ENCODE measurements at places on chromosomes 7 and 10. TPM values are rescaled to one million over a fixed set of nuclear protein-coding genes. Genes with fewer than 3 reads are reported as not detected.
A peak's percentile ranks its signal among the peaks of the same experiment; 100 is the strongest.

The BRI3 gene
- 84.0 TPM for total RNA-seq

- H3K27me3 ChIP-seq, result peaks cover 91% of the 10 kb centered on the region
- no peaks in the 10 kb centered on the region for H3K36me3 ChIP-seq
- H3K4me1 ChIP-seq, result peaks cover 25% of the 10 kb centered on the region
- no peak overlapping the region for H3K27ac ChIP-seq
- DNase-seq, result no peak
These were observed 2.6 kb upstream of the GAD2 start for GRCh38 chr10:26214004-26214403.

GRCh38 chr10:48608279-48608681, 3.4 kb upstream of the ARHGAP22 start:
- H3K4me1 ChIP-seq, result peaks cover 3% of the 10 kb centered on the region
- H3K36me3 ChIP-seq, result no peaks in the 10 kb centered on the region
- H3K27me3 ChIP-seq, result peaks cover 21% of the 10 kb centered on the region
- H3K27ac ChIP-seq, result no peak overlapping the region

The C10orf53 gene
- total RNA-seq, result not detected

The IQUB gene
- total RNA-seq, result 1.0 TPM

The GPR15LG gene
- total RNA-seq, result 2.6 TPM

DNA sequence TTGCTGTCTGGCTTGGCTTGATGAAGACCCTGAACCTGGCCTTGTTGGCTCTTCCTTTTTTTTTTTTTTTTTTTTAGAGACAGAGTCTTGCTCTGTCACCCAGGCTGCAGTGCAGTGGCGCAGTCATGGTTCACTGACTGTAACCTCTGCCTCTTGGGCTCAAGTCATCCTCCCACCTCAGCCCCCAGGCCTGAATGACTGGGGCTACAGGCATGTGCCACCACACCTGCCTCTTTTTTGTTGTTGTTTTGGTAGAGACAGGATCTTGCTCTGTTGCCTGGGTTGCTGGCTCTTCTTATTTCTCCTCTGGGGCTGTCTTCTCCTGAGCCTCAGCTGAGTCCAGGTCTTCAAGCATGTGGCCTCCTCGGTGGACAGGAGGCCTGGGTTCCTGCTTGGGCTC, 44.7 kb downstream of the PRF1 start:
- no peaks in the 10 kb centered on the region for H3K36me3 ChIP-seq
- no peak for DNase-seq
- H3K4me3 ChIP-seq, result no peak overlapping the region
- H3K27ac ChIP-seq, result no peak overlapping the region

- DNase-seq, result no peak
- no peaks in the 10 kb centered on the region for H3K36me3 ChIP-seq
- no peak overlapping the region for H3K4me3 ChIP-seq
These were observed 189.7 kb downstream of the GRM3 start for GRCh38 chr7:86833360-86833759.

The GCK gene
- total RNA-seq, result 2.5 TPM

The WNT2 gene
- total RNA-seq, result 16.3 TPM

GRCh38 chr10:24502006-24502405, 221.7 kb downstream of the ARHGAP21 start:
- H3K27ac ChIP-seq, result no peak overlapping the region
- no peak overlapping the region for H3K4me3 ChIP-seq
- DNase-seq, result no peak
- no peaks in the 10 kb centered on the region for H3K4me1 ChIP-seq

The FAM25C gene
- total RNA-seq, result not detected

The TSPAN12 gene
- total RNA-seq, result 26.0 TPM

DNA sequence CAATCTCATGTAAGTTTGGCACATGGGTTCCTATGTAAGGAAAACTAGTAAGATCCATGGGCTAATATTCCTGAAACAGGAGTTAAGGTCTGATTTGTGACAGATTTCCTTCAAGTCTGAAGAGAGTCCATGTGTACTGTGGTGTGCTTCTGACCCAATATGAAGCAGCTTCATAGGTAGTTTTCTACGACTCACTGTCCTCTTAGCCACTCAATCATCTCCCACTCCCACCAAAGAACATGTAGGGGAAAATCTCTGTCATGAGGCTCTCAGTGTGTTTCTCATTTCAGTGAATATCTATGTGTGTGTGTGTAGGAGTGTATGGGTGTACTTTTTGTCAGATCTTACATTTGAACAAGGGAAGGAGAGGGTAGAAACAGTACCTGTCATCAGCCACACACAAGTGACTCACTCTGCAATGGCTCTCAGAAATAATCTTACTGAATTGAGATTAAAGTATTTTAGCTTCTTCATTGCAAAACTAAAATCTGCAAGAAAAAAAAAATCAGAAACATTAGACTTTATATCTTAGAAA, 31.1 kb downstream of the RELN start:
- H3K36me3 ChIP-seq, result no peaks in the 10 kb centered on the region
- H3K27me3 ChIP-seq, result no peaks in the 10 kb centered on the region
- H3K27ac ChIP-seq, result no peak overlapping the region
- H3K4me3 ChIP-seq, result no peak overlapping the region
- H3K4me1 ChIP-seq, result no peaks in the 10 kb centered on the region

DNA sequence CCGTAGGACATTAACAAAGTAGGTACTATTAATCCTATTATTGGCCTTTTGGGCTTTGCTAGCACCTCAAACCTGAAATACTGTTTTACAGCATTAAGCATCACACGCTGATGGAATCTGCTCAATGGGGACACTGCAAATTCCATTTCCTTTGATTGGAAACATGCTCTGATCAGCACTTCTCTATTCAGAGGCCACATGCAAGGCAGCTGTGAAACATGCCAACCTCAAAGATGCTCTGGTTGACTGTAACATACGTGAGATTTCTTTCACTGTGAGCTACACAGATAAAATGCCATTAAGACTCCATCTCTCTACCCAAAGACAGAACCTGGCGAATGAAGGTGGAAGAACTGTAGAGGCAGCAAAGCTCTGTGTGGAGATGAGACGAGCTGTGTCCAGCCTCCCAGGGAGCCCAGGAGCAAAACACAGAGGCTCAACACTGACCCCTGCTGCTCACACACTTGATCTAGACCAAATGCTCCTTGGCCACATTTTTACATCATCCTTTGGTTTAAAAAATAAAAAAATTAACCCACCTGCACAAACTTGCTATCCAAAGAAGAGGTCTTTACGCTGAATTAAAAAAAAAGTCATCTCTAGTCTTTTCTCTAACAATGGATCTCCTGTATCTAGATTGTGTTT, 8.0 kb downstream of the RSU1 start:
- DNase-seq, result peak; percentile 49
- no peaks in the 10 kb centered on the region for H3K36me3 ChIP-seq
- H3K4me1 ChIP-seq, result no peaks in the 10 kb centered on the region
- H3K27me3 ChIP-seq, result no peaks in the 10 kb centered on the region
- no peak overlapping the region for H3K4me3 ChIP-seq
- no peak overlapping the region for H3K27ac ChIP-seq

DNA sequence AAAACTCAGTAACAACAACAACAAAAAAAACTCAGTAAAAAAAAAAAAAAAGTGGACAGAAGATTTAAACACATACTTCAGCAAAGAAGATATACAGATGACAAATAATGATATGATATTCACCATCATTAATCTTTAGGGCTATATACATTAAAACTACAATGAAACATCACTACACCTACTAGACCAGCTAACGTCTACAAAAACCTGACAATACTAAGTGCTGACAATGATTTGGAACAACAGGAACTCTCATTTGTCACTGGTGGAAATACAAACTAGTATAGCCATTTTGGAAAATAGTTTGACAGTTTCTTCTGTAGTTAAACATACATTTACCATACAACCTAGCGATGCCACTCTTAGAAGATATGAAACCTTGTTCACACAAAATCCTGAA, 171.8 kb upstream of the RHEB start:
- H3K4me1 ChIP-seq, result peaks cover 53% of the 10 kb centered on the region
- no peak overlapping the region for H3K4me3 ChIP-seq
- H3K27ac ChIP-seq, result no peak overlapping the region
- H3K36me3 ChIP-seq, result no peaks in the 10 kb centered on the region
- no peaks in the 10 kb centered on the region for H3K27me3 ChIP-seq

The EXOSC1 gene
- total RNA-seq, result 40.0 TPM

DNA sequence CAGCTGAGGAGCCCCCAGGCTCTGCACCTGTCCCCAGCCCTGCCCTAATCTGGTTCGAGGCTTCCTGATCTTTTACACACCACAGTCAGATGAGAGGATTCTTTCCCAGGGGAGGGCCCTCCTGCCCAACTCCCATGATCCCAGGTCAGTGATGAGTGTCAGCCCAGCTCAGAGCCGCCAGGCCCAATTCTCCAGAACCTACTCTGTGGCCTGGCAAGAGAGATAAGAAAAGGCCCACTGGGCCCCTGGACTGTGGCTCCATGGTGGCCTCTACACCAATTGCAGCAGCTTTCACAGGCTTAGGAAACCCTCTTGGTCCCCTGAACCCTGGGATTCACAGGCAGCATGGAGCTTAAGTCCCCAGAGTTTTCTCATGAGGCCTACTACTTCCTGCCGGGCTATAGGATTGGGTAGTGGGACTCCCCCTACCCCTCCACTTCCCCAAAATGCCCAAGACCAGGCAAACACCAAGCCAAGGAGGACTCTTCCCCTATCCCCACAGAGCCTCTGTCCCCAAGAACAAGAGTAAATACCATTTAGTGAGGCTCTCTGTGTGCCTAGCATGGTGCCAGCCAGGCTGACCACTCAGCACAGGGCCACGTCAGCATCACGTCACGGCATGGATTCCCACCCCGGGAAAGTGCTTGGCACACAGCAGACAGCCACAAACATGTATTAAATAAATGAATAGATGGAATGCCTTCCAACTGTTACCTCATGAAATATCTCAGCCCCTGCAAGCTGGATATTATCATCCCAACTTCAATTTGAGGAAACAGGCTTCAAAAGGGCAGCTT, 100.0 kb downstream of the GRID1 start:
- no peak overlapping the region for H3K27ac ChIP-seq
- no peaks in the 10 kb centered on the region for H3K4me1 ChIP-seq
- no peak for DNase-seq
- H3K36me3 ChIP-seq, result no peaks in the 10 kb centered on the region

The NKX2-3 gene
- total RNA-seq, result 0.24 TPM

The AOAH gene
- 2.4 TPM for total RNA-seq

The LMTK2 gene
- total RNA-seq, result 10.9 TPM

DNA sequence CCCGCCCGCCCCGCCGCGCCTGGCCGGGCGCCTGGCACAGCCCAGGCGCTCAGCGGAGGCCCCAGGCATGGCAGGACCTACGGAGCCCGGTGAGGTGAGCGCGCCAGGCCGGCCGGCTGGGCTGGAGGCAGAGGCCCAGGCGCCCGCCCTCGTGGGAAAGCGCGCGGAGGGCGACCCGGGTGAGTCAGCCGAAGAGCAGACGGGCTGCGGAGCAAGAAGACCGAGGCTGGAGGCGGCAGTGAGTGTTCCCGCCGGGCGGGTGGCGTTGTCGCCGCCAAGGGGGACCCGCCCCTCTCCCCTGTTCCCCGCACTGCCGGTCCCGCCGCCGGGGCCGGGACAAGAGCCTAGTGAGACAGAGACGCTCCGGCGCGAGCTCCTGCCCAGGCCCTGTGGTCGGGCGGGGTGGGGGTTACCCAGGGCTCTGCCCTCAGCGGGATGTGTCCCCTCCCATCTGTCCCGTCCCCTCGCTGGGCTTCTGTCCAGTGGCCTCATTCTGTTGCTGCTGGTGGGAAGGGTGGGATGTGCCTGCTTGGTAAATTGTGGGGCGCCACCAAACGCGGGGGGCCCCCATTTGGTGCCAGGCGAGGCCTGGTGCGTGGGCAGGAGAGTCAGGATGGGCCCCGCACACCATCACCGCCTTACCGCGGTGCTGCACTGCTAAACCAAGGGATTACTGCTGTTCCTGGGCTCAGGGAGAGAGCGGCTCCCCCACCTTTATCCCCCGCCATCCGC, 17.0 kb upstream of the NODAL start:
- no peak overlapping the region for H3K4me3 ChIP-seq
- H3K4me1 ChIP-seq, result peaks cover 13% of the 10 kb centered on the region
- H3K27ac ChIP-seq, result no peak overlapping the region

DNA sequence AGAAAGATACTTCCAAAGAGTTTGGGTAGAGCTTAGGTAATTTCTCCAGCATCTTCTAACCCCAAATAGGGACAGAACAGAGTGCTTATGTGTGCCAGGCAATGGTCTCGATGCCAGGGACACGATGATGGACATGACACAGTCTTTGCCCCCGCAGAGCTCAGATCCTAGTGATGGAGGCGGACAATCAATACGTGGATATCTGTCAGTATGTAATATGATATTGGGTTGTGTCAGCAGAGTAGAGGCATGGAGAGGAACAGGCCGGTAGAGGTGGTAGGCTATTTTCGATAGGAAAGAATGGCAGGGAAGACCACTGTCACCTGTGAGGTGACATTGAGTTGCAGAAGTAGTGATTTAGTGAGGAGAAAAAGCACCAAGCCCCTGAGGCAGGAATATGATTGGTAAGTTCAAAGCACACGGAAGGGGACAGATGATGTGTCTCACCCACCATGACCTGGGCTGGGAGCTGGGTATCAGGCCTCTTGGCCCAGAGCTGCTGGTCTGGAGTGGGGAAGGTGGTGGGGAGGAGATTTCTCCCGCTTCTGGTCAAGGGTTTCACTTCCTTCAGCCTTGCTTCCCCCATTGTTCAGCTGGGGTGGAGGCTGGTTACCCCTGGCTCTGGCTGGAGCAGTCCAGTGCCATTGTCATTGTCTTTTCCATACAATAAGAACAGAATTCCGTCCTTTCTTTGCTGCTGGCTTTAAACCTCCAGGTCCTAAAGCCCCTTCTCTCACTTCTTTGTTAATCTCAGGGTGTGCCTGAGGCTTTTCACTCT, 36.0 kb upstream of the SRGN start:
- H3K27me3 ChIP-seq, result no peaks in the 10 kb centered on the region
- DNase-seq, result no peak
- H3K36me3 ChIP-seq, result no peaks in the 10 kb centered on the region
- H3K4me1 ChIP-seq, result no peaks in the 10 kb centered on the region

The ANKRD16 gene
- 4.6 TPM for total RNA-seq

GRCh38 chr7:85765698-85766298, 578.9 kb upstream of the SEMA3D start:
- DNase-seq, result peak; percentile 54
- H3K36me3 ChIP-seq, result no peaks in the 10 kb centered on the region
- H3K27ac ChIP-seq, result peak overlapping the region; percentile 23
- H3K4me3 ChIP-seq, result peak overlapping the region; percentile 1
- peaks cover 3% of the 10 kb centered on the region for H3K4me1 ChIP-seq
- H3K27me3 ChIP-seq, result no peaks in the 10 kb centered on the region

DNA sequence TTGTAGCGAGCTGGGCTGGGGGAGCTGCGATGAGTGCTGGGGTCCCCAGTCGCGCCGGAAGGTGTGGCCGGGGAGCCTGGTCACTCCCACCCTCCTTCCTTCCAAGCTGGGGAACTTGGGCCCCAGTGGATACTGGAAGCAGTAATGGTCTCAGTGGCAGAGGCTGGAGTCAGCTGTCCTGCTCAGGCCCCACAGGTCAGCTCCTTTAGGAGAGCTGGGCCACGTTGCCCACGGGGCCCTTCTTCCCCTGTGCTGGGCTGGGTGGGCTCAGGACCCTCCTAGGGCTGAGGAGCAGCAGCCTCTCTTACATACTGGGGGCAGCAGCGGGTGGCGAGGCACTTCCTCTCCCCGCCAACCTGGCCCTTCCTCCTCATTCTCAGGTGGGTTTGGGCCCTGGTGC, 200.6 kb upstream of the MKI67 start:
- no peaks in the 10 kb centered on the region for H3K36me3 ChIP-seq
- no peak for DNase-seq
- H3K4me3 ChIP-seq, result no peak overlapping the region
- H3K27me3 ChIP-seq, result peaks cover 5% of the 10 kb centered on the region

GRCh38 chr7:152672626-152673025, 3.3 kb downstream of the XRCC2 start:
- no peak for DNase-seq
- no peak overlapping the region for H3K4me3 ChIP-seq
- H3K27me3 ChIP-seq, result no peaks in the 10 kb centered on the region
- H3K4me1 ChIP-seq, result no peaks in the 10 kb centered on the region

- H3K36me3 ChIP-seq, result no peaks in the 10 kb centered on the region
- no peaks in the 10 kb centered on the region for H3K4me1 ChIP-seq
- no peaks in the 10 kb centered on the region for H3K27me3 ChIP-seq
These were observed 250.5 kb downstream of the NSUN6 start for GRCh38 chr10:18400906-18401245.

The ZNF716 gene
- not detected for total RNA-seq

Measured in hepatocyte (in vitro differentiated cells).